Smooth muscle cell of the brain vasculature (primary cell): ENCODE measurements at places on chromosomes 4 and X.

DNA sequence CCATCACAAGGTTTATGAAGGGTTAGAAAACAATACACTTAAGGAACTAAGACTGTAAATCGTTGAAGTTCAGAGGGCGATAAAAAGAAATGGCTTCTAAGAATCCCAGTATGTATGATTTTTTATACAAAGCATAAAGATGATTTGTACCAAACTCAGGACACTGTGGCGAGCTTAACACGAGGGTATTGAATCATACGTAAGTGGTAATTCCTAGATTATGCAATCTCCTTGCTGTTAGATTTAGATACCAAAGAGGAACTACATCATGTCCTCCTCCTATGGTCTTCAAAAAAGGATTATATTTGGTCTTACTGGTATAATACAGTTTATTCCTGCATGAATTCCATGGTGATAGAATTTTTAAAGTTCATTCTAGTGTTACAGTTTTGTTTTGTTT, 23.9 kb downstream of the NFKB1 start:
- no peak for DNase-seq

GRCh38 chr4:79237851-79238250, 88.0 kb downstream of the NAA11 start:
- DNase-seq: no peak

- no peak for DNase-seq
These were observed 192.6 kb downstream of the PDGFC start for GRCh38 chr4:156779042-156779441.

GRCh38 chr4:42454755-42455420, 57.6 kb downstream of the SHISA3 start:
- no peak for DNase-seq

- no peak for DNase-seq
These were observed at the start of gene LIN54 for GRCh38 chr4:83010522-83011318. LIN54 (minus strand) TSS chr4:83010823; CDS start chr4:82984844, 25,979 bp downstream.

GRCh38 chrX:146189371-146189770, 371.7 kb downstream of the SLITRK2 start:
- DNase-seq: no peak

DNA sequence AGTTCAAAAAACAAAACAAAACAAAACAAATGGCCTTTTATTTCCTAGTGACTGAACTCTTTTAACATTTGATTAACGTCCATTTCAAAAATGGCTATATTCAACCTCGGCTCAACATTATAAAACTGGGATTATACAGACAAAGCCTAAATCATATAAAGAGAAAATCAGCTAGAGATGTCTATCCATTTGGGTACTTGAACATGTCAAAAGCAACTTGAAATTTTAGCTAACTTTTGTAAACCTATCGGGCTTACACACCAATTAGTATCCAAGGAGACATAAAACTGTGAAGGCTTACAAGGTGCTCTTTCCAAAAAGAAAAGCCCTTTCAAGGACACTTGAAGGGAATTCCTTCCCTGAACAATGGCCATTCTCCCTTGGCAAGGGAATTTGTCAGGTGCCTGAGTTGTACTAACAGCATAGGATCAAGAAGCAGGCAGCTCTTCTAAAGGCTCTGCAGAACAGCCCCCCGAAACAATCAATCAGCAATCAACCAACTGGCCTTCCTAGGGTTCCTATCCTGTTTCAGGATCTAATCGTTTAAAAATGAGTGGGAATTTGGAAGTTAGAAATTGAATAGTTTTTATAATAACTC, 633.7 kb upstream of the HTR2C start:
- DNase-seq: no peak

GRCh38 chr4:127364911-127365310, 267.8 kb upstream of the INTU start:
- no peak for DNase-seq

GRCh38 chr4:186593587-186593973, 38.2 kb upstream of the MTNR1A start:
- DNase-seq: no peak

GRCh38 chr4:1602655-1603412, 81.3 kb downstream of the FAM53A start:
- DNase-seq: no peak

DNA sequence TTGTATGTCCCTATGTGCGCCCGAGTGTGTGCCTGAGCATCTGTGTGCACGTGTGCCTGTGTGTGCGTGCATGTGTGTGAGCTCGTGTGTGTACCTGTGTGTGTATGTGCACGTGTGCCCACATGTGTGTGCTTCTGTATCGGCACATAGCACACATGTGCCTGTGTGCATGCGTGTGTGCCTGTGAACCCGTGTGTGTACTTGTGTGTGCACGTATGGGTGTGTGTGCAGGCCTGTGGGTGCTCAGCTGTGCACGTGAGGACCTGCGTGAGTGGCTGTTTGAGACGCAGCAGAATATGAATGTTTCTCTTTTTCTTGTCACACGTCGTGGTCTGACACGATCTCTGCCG, 4.3 kb downstream of the AKAP17A start:
- no peak for DNase-seq

DNA sequence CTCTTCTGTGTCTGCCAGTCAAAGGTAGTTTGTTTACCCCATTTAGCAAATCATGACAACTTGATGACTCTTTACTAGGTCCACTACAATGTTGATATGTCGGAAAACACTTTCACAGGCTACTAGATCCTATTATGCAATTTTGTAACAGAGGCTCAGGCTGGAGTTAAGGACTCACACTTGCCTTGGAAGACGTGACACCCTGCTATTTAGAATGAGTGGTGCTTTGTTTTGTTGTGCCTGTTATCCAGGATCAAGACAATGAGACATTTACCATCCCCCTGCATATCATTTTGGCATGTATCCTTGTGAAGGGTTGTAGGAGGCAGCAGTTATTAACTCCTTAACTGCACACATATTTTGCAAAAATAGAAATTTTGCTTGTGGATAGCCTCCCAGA, 263.7 kb downstream of the IL1RAPL1 start:
- no peak for DNase-seq

DNA sequence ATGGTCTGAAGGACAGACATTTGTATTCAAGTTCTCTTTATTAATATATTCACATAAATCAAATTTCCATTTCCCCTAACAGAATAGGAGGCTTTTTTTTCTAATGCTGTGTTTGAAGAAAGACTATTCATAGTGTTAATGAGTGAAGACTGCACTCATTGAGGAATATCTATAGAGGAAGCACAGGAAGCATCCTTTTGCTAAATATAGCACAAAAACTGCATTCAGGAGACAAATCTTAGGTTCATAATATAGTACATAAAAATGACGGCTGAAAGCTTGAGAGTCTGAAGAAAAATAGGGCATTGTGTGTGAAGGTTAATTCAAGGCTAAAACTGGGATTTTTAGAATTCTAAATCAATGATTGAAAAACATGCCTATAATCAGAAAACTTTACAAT, 50.4 kb upstream of the ANKRD50 start:
- no peak for DNase-seq

- DNase-seq: no peak
These were observed 1047.6 kb downstream of the TECRL start for GRCh38 chr4:63361628-63362027.

- DNase-seq: peak; percentile 47
These were observed at the start of gene EVC for GRCh38 chr4:5710961-5711478. EVC (plus strand) TSS chr4:5711201; CDS start chr4:5711381, 180 bp downstream.

DNA sequence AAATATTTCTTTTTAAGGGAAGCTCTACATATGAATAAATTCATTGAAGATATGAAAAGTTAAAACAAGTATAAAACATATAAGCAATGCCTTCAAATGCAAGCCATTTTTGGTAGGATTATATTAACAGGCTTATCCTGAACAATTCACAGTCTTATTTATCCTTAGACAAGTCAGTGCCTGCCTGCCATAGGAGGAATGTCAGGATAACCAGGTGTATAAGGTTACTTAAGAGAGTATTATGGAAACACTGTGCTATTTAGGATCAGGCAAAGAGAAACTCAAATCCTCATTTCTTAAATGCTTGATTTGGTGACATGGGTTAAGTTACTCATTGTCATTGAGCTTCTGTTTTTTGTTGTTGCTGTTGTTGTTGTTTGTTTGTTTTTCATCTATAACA, 2029.9 kb upstream of the AGA start:
- DNase-seq: no peak

DNA sequence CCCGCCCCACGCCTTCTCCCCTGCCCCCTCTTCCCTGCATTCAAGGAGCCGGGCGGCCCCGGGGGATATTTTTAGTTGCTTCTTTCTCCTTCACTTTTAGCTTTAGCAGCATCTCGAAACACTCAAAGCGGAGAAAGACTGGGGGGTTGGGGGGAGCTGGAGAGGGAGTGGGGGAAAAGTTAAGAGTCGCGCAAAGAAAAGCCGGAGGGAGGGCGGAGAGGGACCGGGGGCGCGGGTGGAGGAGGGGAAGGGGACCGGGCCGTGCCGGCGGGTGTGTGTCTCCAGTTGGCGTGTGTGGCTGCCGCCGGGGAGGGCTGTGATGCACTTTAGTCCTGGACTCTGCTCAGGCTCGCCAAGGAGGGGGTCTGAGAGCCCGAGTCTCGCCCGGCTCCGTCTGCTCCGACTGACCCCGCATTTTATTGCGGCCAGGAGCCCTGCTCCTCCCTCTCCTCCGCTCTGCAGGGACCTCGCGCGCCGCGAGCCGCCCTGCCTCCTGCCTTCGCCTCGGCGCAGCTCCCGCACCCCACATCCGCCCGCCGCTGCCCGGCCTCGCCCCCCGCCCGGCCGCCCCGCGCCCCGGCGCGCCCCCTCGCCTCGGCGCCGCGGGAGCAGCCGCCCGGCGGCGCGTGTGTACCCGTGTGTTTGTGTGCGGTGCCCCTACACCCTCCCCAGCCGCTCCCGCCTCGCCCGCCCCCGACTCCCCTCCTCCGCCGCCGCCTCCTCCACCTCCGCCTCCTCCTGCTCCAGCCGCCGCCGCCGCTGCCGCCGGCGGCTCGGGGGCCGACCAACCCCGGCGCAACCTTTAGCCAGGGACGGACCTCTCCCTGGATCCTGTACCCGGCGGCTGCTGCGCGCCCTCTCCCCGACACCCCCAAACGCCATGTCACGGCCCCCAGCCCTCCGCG, 1.4 kb downstream of the ZNF827 start:
- DNase-seq: no peak

- no peak for DNase-seq
These were observed 893 bp upstream of the HOPX start for GRCh38 chr4:56681853-56682525.

DNA sequence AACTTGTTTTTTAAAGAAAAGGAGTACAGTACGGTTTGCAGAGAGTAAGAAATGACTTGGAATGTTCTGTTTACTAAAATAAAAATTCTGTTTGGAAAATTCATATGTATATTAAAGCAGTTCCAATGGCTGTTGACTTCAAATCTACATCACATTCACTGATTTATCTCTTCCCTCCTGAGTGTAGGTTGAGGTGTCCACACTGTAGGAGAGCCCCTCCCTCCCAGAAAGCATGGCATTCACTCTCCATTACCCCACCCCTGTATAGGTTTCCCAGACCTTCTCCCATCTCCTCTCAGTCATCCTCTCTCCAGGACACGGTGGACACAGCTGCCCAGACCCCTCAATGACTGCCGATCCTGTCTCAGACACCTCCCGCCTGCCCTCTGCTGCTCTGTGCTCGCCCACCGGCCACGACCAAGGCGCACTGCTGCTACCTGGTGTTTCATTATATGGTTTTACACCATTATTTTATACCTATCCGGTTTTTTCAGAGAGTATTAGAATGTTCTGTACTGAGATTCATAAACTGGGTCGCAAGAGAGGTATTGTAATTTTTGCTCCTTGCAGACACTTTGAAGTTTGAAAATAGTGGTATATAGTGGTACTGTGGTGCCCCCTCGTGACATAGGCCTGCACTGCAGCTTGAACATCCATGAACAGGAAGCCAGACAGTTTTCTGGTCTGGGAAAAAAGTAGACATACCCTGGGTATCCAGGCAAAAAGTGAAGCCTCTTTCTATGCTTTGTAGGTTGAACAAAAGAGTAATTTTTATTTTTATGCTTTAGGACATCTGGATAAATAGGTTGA, 38.8 kb upstream of the BEX4 start:
- DNase-seq: peak; percentile 20
